IMR-90 (cell line): ENCODE measurements at places on chromosomes 5 and 9.

DNA sequence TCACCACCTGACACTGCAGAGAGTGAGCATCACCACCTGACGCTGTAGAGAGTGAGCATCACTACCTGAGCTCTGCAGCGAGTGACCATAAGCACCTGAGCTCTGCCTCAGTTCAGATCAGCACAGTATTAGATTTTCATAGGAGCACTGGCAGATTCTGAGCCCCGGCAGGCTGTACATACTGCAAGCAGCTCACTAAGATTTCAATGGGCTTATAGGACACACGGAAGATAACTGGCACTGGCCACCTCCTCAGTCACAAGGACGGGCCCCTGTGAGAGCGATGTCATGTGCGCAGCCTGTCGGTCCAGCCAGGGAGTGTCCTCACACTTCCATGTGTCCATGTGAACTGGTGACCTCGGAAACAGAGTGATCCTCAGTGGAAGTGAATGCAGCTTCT, 153.5 kb upstream of the IRX2 start:
- no peak for DNase-seq

DNA sequence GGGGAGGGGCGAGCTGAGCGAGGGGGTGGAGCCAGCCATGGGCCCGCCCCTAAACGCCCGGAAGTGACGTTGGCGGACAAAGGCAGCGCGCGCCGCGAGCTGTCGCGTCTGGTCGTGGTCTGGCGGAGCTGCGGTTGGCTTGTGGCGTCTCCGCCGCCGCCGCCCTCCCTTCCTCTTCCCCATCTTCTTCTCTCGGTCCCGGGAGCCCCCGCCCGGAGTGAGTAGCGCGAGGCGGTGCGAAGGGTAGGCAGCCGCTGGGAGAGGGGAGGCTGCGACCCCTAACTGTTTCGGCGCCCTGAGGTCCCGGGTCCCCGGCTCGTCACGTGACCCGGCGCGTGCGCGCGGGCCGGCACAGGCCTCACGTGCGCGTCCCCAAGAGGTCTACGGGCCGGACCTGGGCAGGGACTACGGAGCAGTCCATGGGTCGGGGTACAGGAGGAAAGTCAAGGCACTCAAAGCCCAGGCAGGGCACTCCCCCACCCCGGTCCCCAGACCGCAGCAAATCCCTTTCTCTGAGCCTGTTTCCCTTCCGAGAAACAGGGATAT, at the start of gene NTMT1:
Gene NTMT1 (plus strand): TSS at position 85 of the 546 bp plus-strand sequence. CDS start 6,541 bp downstream, outside the sequence.
- peak; percentile 81 for DNase-seq

GRCh38 chr9:127167560-127168326, 45.3 kb upstream of the ANGPTL2 start:
- DNase-seq: no peak

GRCh38 chr5:77102549-77102948, 15.5 kb upstream of the ZBED3 start:
- DNase-seq: no peak

- DNase-seq: no peak
Measured at GRCh38 chr9:133528876-133529241, 4.1 kb upstream of the MYMK start.

DNA sequence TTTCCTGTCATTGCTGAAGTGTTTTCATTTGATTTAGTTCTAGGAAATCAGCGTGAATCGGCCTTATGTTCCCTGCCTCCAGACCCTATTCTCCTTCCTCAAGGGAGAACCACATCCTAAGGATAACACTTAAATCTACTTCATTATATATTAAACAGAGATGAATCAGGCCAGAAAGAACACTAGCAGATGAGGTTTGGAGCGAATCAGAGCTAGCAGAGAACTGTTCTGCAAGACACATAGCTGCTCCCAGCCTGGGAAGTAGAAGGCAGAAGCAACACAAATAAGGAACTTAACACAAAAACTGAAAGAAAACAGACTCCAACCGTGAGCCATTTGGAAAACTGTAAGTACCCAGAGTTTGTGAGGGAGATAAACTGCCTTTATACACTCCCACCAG, 718.2 kb downstream of the SEMA5A start:
- DNase-seq: peak; percentile 57

DNA sequence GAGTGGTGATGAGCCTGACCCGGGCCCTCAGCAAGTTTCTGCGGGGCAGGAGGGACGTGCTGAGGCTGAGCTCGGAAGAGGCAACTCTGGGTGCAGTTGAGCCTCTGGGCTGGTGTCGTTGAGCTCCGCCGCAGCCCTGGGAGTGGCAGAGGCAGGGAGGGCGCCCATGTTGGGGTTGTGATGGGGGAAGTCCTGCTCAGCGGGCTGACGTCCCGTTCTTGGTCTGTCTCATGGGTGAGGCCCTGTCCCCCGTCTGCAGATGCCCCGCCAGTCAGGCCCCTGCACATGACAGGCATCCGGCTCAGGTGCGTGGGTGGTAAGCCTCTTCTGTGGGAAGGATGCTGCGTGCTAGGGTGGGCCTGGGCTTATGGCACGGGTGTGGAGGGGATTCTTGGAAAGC, 64.3 kb downstream of the RXRA start:
- DNase-seq: no peak

GRCh38 chr9:118522093-118523028, 818.2 kb downstream of the TLR4 start:
- DNase-seq: no peak

DNA sequence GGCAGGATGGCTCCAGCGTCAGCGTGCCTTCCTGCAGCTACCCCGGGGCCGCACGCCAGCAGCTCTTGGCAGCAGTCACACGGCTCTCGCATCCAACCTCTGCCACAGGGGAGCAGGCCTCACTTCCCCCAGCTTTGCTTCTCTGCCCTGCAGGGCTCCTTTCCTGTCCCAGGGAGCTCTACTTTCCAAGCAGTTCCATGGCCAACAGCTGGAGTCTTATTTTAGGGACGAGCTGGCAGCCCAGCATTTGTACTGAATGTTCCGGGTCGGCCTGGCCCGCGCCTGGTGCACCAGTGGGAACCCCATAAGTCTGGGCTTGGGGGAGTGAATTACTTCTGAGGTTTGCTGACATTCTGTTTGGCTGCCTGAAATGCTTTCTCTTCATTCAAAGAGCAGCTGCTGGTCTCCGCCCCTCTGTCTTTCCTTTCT, 34.6 kb downstream of the GADD45G start:
- no peak for DNase-seq

DNA sequence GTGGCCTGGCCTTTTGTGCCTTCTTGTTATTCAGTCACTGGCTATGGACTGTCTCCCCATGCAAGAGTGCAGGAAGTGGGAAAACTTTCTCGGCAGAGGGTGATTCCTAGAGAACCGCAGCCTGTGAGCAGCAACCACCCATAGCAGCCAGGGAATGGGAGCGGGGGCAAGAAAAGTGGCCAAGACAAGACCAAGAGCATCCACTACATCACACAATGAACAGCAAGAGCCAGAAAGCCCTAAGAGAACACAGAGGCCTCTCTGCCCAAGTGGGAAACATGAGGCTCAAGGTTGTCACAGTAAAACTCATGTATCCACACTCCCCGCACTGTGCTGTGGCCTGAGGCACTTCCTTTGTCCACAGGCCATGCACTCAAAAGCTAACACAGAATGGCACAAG, 129.1 kb upstream of the FSTL4 start:
- no peak for DNase-seq

DNA sequence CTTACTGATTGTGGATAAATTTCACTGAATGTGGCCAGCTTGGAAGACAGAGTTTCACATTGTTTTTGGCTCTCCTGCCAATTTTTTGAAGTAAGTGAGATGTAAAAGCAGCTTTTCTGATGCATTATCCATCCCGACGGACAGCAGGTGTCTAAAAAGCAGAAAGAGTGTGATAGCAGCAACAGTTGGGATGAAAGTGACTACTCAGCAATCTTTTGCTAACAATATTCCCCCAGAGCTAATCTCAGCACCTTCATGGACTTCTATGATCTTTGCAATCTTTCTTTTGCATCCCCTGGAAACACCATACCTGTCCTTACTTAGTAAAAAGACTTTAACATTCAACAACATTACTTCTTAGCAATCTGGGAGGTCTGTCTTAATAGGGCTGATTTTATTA, 5.4 kb downstream of the CD72 start:
- no peak for DNase-seq

DNA sequence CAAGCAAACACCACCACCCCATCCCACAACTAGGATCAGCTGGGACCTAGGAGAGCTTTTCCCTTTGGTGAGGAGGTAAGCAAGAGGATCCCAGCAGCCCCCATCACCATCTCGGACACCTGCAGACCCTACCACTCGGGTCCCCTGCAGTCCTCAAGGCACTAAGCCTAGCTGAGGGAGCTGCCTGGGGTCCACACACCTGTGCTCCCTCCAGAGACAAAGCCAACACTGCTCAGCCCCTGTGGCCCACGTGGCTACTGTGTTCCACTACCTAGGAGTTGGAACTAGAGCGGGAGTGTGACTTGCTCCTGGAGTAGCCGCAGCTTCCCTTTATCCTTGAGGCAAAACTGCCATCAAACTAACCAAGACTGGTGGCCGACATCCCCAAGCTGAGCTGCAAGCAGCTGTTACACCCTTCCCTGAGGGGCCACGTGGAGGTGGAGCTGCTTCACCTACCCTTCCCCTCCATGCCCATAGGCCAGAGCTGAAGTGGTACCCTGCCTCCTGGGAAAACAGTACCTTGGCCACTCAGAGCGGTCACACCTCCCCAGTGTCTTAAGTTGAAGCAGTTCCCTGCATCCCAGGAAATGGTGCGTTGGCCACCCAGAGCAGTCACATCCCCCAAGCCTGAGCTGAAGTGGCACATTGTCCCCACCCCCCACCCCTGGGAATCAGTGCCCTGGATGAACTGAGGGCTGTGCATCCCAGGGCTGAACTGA, 205.5 kb downstream of the CACNA1B start:
- no peak for DNase-seq

GRCh38 chr9:35619800-35620158, 1.6 kb upstream of the CD72 start:
- DNase-seq: no peak

DNA sequence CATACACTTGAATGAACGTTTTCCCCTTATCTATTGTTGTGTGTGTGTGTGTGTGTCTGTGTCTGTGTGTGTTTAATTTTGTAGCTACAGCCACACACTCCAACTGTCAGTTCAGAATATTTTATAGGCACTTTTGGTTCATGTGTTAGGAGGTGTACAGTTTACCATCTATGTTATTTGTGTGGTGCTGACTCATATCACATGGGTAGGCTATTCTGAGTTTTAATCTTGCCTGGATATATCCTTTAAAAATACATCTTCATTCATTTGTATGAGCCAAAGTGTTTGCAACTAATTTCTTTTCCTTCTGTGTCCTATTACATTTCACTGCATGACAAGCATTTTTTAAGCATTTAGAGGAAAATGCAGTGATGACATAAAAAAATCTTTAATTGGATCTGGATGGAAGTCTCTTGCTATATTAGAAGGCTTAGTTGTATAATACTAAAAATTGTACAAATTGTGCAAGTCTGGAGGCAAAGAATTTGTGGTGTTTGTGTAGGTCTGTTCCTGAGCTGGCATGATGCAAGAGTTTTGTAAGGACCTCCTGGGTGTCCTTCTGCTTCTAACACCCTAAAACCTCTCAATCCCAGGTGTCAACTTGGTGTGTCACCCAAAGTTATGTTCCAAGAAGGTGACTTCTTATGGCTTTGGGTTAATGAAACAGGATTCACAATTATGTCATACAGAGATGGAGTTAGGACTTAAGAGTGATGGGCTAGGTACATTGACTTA, 52.4 kb upstream of the HMHB1 start:
- peak; percentile 18 for DNase-seq

DNA sequence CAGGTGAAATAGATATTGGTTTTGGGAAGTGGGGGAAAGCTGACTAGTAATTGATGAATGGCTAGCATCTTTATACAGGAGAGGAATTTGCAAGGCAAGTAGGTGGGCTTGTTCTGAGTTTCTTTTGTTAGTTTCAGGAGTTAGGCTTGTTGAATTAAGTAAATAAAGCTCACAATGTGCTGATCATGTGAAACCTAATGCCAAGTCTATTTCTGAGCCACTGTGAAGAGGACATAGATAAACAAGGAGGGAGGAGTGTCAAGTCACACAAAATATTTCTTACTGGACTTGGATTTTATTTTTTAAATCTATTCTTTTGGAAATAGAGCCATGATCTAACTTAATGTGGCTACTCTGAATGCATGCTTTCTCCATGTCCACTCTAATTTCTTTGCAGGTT, 19.9 kb downstream of the GDA start:
- DNase-seq: no peak

DNA sequence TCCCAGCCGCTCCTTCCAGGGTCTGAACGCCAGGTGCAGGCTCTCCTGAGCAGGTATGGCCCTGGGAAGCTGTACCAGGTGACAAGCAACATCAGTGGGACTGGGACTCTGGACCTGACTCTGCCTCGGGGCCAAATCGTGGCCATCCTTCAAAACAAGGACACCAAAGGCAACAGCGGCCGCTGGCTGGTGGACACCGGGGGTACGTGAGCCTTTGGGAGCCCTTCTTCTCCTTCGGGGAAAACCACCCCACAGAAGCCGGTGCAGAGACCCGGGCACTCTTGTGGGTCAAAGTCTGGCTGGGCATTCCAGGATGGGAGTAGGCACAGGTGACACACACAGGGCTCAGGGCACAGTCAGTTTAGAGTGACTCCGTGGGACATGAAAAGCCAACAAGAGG, 45.8 kb downstream of the ARHGEF37 start:
- DNase-seq: no peak

DNA sequence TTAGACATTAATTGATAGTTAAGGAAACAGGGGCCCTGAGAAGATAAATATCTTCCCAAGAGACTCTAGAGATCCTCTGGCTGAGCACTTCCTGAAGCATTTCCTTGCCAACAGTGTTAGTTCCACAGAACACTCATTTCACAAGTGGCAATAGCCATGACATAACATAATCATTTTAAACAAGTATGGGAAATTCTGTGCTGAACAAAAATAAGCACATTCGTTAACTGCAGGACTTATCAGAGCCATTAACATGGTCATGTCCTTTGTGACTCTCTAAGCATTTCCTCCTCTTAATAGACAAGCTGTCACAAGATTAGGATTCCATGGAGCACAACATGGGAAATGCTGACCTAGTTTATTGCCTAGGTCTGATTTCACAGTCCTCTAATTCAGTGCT, 184.9 kb downstream of the SNX18 start:
- DNase-seq: peak; percentile 9

- peak; percentile 85 for DNase-seq
Measured at GRCh38 chr9:71748280-71748743, 20.0 kb downstream of the CEMIP2 start.

DNA sequence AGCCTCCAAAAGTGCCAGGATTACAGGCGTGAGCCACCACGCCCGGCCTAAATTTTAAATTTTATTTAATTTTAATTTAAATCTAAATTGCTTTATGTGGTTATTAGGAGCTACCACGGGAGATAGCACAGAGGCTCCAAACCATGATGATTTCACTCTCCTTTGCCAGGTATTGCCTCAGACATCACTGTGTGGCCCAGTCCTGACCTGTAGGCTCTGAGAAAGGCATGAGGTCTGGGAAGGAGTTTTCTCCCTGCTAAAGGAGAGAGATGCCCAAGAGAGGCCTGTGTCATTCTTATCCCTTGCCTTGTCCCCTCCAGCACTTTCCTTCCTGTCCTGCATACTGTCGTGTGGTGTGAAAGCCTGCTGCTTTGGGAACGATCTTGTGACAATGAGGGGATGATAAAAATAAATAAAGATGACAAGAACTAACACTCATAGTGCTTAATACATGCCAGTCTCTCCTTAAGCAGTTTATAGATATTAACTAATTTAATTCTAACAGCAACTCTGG, 37.0 kb upstream of the BASP1 start:
- DNase-seq: no peak
